ENCODE measurements at places on chromosomes 12 and 14.

- DNase-seq: no peak
Measured at GRCh38 chr12:115079760-115080159, 395.8 kb upstream of the TBX3 start.

GRCh38 chr12:115657081-115658013, 620.1 kb downstream of the MED13L start:
- DNase-seq: no peak

GRCh38 chr12:42180990-42181596, 36.4 kb upstream of the GXYLT1 start:
- DNase-seq: no peak

DNA sequence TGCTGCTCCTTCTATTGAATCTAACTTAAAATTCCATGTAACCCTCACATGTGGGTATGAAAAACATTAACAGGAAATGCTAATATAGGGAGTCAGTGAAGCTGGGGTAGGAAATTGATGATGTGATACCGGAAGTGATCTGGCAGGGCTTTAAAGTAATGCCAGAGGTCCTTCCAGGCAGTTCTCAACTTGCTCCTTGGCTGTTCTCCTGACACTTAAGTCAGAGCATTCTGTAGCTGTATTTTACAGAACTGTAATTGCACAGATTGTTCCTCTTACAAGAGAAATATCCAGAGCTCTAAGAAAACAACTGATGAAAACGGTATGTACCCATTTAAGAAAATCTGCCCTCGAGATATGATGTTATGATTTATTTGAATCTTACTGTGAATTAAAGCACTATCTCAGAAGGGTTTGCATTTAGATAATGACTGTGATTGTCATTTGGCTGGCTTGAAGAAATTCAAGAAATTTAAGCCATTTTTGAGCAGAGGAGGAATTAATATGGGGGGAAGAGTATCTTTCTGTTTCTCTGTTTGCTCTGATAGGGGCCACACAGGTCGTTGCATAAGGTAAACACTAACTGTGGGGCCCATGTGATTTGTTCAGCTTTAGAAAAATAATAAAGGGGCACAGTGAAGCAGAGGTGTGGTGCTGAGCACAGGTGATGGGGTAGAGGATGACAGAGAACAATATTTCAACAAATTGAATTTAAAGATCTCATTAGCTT, 88.4 kb downstream of the BBS10 start:
- DNase-seq: no peak

DNA sequence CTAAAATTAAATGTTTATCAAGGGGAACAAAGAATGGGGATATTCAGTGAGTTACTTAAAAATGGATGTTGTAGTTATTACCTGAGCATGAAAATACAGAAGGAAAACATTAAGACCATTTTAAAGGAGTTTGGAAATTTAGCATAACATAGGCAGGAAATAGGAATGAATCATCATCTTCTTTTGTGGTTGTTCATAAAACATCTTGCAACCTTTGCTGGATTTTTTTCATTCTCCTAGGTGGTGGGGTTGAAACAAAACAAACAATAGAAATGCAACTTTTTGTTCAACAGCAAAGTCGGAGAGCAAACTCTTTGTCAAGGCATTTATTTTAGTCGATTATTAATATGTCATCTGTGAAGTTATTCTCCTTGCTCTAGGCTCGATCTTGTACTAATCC, 275.1 kb downstream of the IPO8 start:
- no peak for DNase-seq

GRCh38 chr12:112149596-112149995, 24.2 kb downstream of the TRAFD1 start:
- DNase-seq: no peak

- DNase-seq: peak; percentile 26
Measured at GRCh38 chr12:47651368-47652254, 54.2 kb downstream of the RPAP3 start.

DNA sequence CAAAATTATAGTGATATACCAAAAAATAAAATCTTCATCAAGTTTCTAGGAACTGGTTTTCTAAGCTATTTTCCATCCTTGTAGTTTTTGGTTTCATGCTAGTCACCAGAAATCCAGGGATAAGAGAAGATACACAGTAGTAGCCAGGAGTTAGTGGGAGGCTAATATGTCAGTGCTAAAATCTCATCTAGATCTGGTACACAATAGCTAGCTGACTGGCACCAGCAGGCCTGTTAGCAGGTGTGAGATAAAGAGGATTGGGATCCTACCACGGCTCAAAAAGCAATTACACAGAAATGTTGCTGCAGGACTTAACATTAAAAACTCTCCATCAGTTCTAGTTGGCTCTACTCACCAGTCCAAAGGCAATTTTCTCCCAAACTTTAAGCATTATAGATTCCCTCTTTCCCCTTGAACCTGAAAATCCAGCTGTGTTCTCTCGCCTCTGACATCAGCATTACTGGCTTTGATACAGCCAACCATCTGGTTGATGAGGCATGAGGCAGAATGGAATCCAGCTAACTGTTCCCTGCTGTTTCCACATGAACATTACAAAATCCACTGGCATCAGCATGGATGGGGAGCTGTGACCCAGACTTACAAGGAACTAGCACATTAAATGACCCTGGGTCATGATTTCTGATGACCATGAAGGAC, 41.8 kb upstream of the CCDC196 start:
- DNase-seq: no peak

DNA sequence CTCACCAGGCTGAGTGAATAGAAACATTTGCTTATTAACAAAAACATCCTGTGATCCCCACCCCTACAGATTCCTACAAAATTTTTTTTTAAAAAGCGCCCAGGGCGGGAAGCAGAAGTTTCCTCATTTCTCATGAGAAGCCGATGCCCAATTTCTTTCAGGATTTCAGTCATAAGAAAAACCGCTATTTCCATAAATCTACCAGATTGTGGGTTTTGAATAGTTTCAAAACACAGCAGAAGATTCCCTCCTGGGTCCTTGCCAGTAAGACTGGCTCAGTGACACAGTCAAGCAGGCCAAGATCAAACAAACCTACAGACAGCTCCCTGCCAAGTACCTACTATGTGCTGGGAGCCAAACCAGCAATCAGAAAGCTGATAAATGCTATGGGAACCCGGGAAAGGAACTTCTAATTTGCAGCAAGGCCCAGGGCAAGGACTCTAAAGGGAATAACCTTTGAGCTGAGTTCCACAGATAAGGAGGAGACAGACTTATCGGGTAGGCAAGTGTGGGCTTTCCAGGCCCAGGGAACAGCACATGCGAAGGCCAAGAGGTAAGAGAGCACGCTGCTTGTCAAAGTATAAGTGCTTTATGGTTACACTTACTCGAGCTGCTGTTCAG, 68.7 kb downstream of the CCDC88C start:
- DNase-seq: no peak
